Iris pigment epithelial cell (primary cell): ENCODE measurements at places on chromosomes 11 and 22.

- DNase-seq: no peak
Observed at GRCh38 chr11:116876656-116877055, 39.2 kb upstream of the APOA1 start.

DNA sequence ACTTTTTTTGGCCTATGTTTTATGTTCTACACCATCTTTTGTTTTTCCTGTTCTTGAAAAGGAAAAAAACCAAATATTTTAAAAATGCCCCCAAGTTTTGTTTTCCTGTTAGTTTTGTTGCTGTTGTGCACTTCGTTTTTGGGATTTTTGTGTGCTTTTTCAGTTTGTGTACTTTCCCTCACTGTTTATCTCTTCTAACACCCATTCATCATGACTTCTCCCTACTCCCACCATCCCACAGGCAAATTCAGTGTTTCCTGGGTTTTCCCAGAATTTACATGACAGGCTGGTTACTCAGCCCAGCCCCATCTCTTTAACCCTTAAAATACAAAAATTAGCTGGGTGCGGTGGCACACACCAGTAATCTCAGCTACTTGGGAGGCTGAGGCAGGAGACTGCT is 15.6 kb downstream of the TMEM123 start:
- no peak for DNase-seq

- peak; percentile 25 for DNase-seq
Observed at GRCh38 chr11:215581-216037, 8.1 kb downstream of the RIC8A start.

GRCh38 chr11:130330101-130330684 is 15.5 kb upstream of the ZBTB44 start:
- no peak for DNase-seq

GRCh38 chr11:74818283-74818946 is 69.8 kb downstream of the RNF169 start:
- peak; percentile 29 for DNase-seq

DNA sequence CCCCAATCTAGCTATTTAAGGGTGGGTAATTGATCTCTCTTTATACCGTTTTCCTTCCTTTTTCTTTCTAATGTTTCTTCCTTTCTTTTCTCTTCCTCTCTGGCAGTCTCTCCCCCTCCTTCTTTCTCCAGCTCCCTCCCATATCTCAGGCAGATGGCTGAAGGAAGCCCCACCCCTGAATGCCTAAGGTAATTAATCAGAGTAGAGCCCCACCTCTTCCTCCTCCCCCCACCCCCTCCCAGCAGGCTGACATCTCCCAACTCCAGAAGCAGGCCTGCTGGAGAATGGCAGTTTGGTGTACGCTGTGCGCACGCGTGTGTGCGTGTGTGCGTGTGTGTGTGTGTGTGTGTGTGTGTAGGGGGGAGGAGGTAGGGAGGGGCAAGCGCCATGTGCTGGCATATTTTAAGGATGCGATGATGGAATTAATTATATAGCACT is 122.6 kb downstream of the APOL5 start:
- DNase-seq: peak; percentile 98
